Dorsolateral prefrontal cortex (tissue), 122 donors: ENCODE measurements at places on chromosomes 7 and 10. TPM values are rescaled to one million over a fixed set of nuclear protein-coding genes. Genes with fewer than 3 reads are reported as not detected.
A peak's percentile ranks its signal among the peaks of the same experiment; 100 is the strongest.

DNA sequence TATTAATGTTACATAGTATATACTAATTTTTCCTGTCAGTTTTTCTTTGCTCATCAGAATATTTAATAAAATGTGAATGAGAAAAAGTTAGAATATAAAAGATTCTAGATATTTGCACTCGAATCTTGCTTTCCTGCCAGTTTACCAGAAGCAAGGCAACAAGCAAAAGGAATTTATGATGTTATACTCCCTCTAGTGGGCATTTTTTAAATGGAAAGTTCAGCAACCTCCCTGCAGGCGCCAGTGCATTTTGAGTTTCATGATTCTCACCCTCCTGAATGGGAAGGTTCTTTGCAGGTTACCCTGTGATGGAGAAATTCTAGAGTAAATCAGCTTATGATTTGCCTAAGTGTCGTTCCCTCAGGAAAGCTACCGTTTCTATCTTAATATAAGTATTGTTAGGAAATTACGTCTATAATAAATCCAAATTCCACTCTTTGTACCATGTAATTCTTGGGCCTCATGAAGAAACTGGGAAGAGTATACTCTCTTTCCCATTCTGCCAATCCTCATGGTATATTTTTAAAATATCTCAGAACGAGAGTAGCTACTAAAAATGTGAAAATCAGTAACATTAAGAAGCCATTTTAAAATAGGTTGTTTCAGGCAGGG is 350.0 kb downstream of the CRPPA start:
- no peak for DNase-seq

DNA sequence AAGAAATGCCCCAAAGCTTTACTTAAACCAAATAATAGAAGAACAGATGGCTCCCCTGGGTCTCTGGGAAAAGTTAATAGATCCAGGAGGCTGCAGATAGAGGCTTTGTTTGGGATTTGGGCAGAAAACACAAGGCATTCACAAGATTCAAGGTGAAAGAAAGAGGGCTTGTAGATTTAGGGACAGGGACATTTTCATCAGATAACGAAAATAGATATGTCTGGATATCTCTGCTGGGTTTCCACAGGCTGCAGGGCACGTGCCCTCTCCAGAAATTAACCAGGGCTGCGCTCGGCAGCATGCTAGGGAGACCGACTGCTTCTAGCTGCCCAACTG is 14.9 kb downstream of the CARD11 start:
- no peak for DNase-seq

DNA sequence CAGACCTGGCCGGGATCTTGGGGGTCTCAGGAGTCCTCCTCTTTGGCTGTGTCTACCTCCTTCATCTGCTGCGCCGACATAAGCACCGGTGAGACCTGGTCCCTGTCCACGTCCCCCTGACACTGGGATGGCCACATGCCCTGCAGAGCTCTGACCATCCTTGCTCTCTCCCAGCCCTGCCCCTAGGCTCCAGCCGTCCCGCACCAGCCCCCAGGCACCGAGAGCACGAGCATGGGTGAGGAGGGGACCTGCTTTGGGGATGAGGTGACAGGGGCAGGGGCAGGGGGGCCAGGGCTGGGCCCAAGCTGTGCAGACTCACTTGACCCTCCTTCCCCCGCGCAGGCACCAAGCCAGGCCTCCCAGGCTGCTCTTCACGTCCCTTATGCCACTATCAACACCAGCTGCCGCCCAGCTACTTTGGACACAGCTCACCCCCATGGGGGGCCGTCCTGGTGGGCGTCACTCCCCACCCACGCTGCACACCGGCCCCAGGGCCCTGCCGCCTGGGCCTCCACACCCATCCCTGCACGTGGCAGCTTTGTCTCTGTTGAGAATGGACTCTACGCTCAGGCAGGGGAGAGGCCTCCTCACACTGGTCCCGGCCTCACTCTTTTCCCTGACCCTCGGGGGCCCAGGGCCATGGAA is 959 bp downstream of the PVRIG start:
- no peak for DNase-seq

- DNase-seq, result peak; percentile 39
Measured at GRCh38 chr10:132516771-132517725, 20.5 kb upstream of the INPP5A start.

DNA sequence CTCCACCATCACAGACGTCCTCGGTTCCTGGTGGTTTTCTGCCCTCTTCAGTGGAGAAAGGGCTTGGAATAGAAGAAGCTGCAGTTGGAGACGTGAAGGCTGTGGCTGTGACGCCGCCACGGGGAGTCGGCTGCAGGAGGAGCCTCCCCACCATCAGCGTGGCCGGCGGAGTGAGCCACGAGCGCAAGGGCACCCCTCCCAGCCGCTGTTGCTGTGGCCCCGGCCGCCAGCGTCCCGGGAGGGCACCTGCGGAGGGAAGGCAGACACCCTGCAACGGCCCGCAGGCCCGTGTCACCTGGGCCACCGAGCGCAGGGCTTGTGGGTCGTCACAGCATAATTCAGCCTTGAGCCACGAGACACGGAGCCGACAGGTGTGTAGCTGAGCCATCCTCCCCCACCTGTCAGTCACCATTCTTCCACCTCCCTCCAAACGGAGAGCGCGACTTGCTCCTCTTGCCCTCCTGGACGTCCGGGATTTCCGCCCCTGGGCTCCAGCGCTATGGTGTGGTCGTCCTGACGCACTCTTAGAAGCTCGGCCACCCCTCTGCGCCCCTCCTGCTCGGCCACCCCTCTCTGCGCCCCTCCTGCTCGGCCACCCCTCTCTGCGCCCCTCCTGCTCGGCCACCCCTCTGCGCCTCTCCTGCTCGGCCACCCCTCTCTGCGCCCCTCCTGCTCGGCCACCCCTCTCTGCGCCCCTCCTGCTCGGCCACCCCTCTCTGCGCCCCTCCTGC is 102.7 kb downstream of the PTPRN2 start:
- no peak for DNase-seq

DNA sequence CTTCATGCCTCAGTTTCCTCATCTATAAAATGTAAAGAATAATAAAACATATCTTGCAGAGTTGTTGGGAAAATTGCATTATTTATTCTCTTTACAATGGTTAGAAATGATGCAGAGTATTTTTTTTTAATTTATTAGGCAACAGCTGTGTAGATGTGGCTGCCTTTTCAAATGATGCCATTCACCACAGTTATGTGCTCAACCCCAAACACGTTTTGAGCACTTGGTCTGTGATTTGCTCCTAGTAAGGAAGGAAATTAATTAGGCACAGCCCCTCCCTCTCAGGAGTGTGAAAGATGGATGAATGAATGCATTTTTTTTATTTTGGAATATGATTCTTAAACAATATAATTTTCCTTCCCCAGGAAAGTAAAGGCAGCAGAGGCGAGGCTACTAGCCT is 575.1 kb downstream of the GALNT17 start:
- no peak for DNase-seq

DNA sequence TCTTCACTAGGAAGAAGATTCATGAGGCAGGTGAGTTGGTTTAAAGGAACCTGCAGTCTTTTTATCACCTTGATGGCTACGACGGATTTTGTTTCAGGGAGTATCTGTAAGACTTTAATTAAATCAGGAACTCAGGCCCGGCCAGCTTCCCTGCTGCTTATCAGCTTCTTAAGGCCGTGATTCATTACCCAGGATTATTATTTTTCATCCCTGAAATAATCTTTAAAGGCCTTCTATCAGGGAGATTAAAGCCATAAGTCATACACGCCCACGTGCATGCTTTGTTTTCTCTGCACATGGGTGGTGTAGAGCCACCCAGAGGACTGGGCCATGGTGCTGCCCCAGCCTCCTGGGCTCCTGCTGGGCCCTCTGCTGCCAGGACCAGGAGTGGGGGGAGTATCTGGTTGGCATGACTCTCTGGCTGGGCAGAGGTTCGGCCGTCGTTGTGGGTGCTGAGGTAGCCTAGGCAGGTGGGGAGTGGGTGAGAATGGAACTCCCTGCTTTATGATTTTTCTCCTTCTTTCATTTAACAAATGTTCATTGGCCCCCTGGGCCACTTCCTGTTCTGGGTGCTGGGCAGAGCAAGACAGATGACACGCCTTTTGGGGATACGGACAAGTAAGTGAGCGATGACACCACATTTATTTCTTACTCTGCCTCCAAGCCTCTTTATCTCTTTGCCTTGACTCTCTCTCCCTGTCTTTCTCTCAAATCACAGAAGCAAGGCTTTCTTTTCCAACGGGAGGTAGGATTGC is 39.0 kb upstream of the PCBD1 start:
- DNase-seq, result no peak

- DNase-seq, result no peak
Measured at GRCh38 chr7:132964876-132965275, 117.0 kb downstream of the CHCHD3 start.

DNA sequence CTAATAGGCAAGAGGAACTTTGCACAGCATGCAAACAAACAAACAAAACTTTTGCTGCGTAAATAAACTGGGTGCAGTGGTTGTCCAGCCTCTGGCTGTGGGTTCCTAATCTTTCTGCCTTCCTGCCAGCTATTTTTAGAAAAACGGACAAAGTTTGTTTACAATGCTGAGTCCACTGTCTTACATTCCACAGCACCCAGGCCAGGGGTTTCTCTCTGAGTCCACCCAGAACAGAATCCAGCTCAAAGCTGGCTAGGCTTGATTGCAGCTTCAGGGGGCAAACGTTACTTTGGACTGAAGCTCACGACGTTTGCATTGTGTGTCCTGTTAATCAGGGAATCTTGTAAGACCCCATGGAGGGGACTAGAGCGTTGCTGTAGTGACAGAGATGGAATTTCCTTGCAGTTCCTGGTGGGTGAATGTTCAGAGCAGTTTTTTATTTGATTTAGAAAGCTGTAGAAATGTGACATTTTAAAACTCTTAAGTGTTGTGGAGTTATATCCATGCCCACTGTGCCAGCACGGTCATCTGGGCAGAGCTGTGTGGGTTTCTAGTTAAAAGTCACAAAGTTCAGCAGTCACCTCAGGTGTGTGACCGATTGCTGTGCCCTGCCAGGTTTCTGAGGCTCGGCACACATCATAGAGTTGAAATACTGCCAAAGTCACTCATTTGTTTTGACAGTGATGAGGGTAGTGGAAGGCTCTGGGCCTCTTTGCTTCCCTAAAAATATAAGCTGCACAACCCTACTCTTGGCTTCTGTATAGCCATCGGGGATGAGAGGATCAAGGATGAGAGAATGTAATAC is 247.0 kb downstream of the STK31 start:
- DNase-seq, result no peak

GRCh38 chr7:111198255-111198654 is 107.3 kb downstream of the LRRN3 start:
- no peak for DNase-seq

- DNase-seq, result peak; percentile 14
Measured at GRCh38 chr10:110311357-110311949, 6.7 kb upstream of the SMNDC1 start.

- no peak for DNase-seq
Measured at GRCh38 chr10:124005091-124005490, 88.3 kb downstream of the CHST15 start.

- DNase-seq, result no peak
Measured at GRCh38 chr10:53547364-53547763, 774.8 kb upstream of the MBL2 start.

DNA sequence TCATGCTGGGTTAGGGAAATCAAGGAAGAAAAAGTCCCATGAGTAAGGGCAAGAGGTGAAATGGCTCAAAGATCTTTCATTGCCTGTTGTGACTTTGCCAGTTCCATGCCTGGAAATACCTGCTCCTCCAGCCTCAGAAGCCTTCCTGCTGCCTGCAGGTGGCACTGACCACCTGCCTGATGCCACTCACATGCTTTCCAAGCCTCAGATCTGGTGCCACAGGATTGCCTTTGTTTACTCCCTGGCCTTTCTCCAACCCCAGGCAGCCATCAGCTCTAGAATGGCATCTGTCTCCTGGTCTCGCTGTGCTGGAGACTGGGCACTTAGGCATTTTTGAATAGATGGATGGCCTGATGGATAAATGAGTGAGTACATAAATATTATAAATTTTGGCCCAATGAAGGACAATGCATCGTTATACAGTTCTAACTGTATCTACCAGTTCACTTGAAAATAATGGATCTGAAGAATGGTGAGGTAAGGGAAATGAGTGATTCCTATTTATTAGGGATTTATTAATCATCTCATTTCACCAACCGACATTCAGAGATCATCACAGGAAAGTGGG is 657.2 kb downstream of the INHBA start:
- DNase-seq, result no peak

- peak; percentile 49 for DNase-seq
Measured at GRCh38 chr10:43215758-43216455, 51.0 kb downstream of the RASGEF1A start.

- DNase-seq, result no peak
Measured at GRCh38 chr10:98415731-98416119, 743 bp upstream of the PYROXD2 start.

DNA sequence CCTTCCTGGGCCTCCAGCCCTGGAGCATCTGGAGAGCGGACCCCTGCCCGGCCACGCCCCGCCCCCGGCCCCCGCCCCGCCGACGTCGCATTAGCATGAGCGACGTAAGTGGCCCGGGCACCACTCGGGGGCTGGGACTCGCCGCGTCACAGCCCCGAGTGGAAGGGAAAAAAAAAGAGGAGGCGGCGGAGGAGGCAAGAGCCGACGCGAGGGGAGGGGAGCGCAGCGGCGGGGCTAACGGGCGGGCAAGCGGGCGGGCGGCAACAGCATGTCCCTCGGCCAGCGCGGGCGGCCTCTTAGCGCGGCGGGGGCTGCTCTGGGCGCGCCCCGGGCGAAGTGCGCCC is at the start of gene SLC18A3:
Gene SLC18A3 (plus strand): TSS at position 197 of the 344 bp plus-strand sequence. CDS start 431 bp downstream, outside the sequence.
- no peak for DNase-seq

DNA sequence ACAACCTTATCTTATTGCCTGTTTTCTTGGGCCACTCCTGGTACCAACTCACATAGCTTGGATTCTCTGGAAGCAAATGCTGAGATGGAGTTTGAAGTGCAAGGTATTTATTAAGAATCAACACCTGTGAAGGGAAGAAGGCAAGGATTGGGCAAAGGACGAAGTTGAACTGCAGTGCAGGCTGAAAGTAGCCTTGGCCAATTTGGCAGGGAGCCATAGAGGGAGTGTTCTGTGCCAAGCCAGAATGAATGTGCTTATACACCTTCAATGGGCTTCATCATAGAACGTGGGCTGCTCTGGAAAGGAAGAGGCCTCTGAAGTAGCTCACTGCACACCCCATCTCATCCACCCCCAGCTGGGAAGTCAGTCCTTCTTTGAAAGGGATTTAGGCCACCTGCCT is 79.8 kb upstream of the IFRD1 start:
- DNase-seq, result no peak

DNA sequence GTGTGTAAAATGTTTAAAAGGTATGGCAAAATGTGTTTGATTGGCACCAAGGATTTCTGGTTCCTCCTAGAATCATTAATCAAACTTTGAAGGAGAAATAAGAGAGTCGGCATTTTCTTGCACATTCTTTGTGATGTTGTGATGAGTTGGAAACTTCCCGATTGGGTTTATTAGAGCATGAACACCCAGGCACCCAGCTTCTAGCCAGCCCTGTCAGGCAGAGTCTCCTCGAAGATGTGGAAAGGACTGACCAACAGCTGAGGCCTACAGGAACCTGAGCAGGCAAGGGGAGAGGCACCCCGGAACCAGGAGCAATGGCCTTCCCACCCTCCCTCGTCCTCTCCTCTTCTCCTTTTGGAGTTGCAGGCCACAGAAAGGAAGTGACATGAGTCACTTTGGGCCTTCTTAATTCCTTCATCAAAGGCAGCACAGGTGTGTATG is 68.7 kb downstream of the EGFR start:
- DNase-seq, result no peak

Gene STRIP2
- 14.8 TPM for total RNA-seq

Gene LFNG
- 25.2 TPM for total RNA-seq

Gene CPA1
- not detected for total RNA-seq

Gene MET
- total RNA-seq, result 20.8 TPM

Gene TMEM254
- 23.1 TPM for total RNA-seq
